ENCODE measurements at places on chromosomes 5 and 9. TPM values are rescaled to one million over a fixed set of nuclear protein-coding genes. Genes with fewer than 3 reads are reported as not detected.

NUDT12 gene
- 13.6 TPM for polyA plus RNA-seq

MOB3B gene
- 18.6 TPM for polyA plus RNA-seq

WDR38 gene
- polyA plus RNA-seq = not detected

FOXD4 gene
- polyA plus RNA-seq = 0.31 TPM

IL5 gene
- polyA plus RNA-seq = not detected

All from sigmoid colon (tissue), 7 donors.